ENCODE measurements at places on chromosomes 3 and 15.
A peak's percentile ranks its signal among the peaks of the same experiment; 100 is the strongest.

GRCh38 chr3:170522201-170522600 is 63.7 kb downstream of the SLC7A14 start:
- no peak for DNase-seq

DNA sequence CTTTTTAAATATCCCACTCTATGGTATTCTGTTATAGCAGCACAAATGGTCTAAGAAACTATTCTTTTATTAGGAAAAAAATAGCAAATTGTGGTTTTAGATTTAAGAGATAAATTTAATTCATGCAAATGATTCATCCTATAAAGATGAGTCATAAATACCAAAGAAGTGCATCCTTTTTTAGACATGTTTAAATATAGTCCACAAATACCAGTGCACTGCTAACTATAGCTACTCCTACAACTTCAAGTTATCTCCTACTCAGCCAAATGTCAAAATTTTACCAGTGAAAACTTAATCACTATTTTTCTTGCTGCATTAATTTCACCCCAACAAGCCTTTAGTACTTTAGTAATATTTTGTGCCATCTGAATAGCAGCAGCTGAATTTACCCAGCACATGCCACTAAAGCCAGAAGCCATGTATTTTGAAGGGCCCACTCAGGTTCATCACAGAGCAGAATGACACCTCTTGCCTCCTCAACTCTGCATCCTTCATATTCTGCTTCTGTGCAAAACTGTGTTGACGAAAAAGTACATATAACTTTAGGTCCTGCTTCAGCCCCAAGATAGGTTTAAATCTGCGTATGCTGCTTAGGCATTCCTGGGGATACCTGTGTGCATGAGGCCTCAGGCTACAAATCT is 24.9 kb downstream of the CX3CR1 start:
- no peak for DNase-seq

DNA sequence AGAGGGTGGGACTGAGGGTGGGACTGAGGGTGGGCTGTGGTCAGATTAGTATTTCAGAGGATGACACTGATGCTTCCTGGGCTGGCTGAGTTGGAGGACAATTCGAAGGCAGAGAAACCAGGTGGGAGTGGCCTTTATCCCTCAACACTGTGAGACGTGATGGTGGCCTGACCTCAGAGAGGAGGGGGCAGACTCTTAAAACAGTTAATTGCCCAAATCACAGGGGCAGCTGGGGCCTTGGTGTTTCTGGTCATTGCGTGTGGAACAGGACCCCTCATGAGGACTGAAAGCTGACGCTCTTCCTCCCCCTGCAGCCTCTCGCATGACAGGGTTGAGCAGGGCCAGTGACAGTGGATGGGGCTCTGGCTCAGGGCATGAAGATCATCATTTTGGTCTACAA is 18.7 kb downstream of the DNASE1L3 start:
- no peak for DNase-seq

DNA sequence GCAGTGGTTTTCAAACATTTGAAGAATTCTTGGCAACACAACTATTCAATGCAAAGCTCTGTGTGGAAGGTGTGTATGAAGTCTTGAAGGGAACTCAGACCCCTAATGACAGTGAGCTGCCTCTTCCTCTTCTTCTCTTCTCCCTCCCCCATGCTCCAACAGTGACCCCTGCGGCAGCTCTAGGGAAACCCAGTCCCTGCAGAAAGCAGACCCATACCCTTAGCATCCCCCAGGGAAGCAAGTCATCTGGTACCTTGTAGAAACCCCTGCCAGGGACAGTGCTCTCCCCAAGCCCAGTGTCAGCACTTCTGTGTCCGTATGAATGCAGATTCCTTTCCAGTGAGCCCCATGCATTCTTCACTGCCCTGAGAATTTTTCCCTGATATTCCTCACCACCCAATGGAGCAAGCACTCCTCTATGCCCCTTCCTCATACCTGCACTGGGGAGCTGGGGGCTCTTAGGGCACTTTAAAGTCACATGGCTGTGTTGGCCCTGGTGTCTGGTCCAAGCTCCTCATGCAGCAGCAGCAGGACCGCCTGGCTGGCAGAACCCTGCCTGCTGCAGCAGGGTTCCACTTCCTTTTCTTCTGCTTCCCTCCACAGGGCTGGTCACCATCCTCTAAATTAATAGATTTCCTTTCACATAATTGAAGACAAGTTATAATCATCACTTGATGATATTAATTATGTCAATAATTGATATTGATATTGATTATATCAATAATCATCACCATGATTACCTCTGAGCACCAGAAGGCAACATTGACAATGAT is 442.5 kb downstream of the EPHB1 start:
- peak; percentile 76 for DNase-seq

DNA sequence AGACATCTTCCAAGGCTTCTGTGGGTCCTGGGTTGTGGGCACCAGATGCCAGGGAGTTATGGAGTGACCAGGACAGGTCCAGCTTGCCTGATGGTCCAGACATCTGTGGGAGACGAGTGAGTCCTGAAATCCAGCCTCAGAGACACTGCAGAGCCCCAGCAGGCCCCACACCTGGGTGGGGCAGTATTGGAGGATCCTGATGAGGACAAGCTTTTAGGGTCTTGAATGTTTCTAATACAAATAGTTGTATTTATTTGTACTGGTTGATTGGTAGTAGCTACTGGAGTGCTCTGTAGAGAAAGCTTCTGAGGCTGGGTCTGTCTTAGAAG is 67.5 kb upstream of the PRR23C start:
- DNase-seq, result no peak

DNA sequence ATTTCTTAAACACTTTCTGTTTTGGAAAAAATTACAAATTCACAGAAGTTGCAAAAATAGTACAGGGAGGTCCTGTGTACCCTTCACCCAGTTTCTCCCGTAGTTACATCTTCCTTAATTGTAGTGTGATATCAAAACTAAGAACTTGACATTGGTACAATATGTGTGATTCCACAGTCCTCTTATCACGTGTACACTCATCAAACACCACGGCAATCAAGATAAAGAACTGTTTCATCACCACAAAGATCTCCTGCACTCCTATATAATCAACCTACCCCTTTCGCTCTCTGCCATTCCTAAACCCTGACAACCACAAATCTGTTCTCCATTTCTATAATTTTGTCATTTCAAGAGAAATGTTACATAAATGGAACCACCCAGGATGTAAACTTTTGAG is 31.4 kb downstream of the POMGNT2 start:
- DNase-seq, result no peak

GRCh38 chr3:113295463-113295862 is 84.1 kb downstream of the BOC start:
- DNase-seq, result no peak

- DNase-seq, result no peak
These were observed 372.7 kb downstream of the EDEM1 start for GRCh38 chr3:5560199-5560598.

Data from BE2C (cell line).